Stimulated activated CD8-positive, alpha-beta memory T cell treated with anti-CD3 and anti-CD28 coated beads, Interleukin-4, amount 100 ng/mL, for 1 hour (primary cell): ENCODE measurements at places on chromosomes 4 and X.

- no peak for DNase-seq
Observed at GRCh38 chrX:108558217-108558616, 118.6 kb downstream of the COL4A5 start.

- no peak for DNase-seq
Observed at GRCh38 chr4:153207567-153207966, 3.3 kb downstream of the TRIM2 start.

GRCh38 chr4:141905751-141906150, 269.4 kb downstream of the IL15 start:
- no peak for DNase-seq

DNA sequence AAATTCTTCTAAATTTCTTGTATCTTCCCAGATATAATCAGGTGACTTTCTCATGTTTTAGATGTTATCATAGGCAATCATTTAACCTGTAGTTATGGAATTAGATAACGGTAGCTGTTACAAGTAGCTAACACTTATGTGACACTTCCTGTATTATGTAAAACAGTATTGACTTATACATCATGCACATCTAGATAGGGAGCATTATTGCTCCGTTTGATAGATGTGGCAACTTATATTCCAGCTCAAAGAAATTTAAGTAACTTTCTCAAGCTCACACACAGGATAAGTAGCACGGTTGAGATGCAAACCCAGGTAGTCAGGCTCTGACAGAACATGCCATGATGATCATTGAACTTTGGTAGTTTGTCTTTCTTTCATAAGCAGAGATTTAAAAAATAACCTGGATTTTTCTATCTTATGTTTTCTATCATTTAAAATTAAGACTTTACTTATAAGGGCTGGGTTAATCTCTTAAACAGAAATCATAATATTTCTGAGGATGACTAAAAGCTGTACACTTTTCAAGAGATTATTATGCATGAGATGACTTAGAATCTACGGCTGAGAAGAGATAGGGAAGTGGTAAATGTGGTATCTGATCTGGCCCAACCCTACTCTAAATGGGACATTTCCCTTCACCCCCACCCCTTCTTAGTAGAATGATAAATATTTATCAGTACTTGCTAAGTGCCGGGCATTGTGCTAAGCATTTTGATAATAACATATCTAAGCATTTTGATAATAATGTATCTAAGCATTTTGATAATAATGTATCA, 69.1 kb upstream of the HPGD start:
- no peak for DNase-seq

GRCh38 chrX:39848900-39849299, 248.9 kb downstream of the BCOR start:
- no peak for DNase-seq

- no peak for DNase-seq
Observed at GRCh38 chrX:75746891-75747639, 38.0 kb downstream of the MAGEE2 start.

DNA sequence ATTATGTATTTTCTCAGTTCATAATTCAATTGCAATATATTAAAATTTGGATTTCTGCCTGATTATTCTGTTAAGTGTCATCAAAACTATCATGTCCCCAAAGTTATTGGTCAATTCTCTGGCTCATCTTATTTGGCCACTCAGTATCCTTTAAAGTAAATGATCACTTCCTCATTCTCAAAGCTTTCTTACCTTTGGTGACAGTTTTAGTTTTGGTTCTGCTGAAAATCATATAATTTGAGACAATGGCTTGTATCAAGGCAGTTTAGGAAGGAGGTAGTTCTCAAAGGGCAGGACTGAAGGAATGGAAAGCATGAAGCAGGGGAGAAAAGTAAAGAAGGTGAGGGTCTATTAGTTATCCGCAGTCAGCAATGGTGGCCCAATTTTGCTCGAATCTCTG, 1832.1 kb downstream of the ARAP2 start:
- DNase-seq, result no peak

DNA sequence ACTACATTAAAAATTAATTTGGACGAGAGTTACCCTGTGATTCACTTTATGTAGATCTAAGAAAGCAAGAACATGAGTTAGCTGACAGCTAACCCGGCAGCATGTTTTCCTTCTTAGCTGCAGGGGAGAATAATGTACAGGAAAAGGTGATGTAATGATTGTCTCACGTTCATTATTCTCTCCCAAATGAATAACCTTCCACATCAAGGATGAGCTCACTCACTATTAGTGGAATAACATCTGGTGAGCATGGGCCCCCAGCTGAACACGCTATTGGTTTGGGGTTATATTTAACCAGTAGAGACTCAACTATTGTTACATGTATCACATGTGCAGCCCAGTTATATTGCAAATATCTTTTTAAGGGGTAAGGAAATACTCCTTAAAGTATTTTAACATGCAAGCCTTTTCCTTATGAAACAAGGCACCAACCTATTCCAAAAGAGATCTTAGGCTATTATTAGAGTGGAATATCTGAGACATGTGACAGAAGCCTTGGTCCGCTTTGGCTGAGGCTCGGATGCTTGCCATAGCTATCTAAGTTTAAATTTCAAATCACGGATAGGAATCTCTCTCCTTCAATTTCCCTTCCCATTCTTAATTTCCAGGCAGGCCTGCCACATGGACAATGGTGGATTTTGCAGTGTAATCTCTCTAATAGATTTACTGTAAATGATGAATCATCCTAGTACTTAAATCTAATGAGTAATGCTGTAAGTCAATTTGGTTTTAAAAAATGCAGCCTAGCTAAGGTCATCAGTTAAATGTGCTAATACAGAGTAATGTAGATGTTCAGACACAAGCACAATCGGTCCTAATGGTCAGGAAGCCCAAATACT, 99.0 kb upstream of the OTUD4 start:
- no peak for DNase-seq

- no peak for DNase-seq
Observed at GRCh38 chr4:152594978-152595925, 59.4 kb upstream of the FBXW7 start.

- DNase-seq, result no peak
Observed at GRCh38 chr4:18645351-18645750, 623.8 kb upstream of the LCORL start.

- DNase-seq, result no peak
Observed at GRCh38 chrX:72367516-72367915, 61.8 kb upstream of the CITED1 start.

GRCh38 chr4:113678641-113679040, 82.9 kb downstream of the CAMK2D start:
- DNase-seq, result no peak

DNA sequence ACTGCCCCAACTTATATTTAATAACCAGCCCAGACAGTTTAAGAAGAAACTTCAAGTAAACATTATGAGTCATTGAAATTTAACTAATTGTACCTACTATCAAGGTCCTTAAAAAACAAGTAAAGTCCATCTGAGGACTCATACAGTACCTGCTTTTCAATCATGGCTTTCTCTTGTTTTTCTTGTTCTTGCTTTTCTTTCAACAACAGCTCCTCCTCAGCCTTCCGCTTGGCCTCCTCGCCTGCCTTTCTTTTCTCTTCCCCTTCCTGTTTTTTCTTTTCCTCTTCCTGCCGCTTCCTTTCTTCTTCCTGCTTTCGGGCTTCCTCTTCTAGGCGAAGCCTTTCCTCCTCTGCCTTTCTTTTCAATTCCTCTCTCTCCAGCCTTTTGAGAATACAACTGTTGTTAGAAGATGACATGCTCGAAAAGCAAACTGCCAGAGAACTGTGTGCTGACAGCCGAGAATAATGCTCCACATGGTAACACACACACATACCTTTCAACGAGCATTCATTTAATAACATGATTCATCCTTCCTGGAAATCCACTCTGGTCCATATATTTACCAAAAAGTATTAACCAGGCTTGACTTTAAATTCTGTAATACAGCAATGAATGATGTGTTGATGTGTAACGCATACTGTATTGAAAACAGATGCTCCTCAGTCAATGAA, 25.2 kb upstream of the BCLAF3 start:
- DNase-seq, result no peak

DNA sequence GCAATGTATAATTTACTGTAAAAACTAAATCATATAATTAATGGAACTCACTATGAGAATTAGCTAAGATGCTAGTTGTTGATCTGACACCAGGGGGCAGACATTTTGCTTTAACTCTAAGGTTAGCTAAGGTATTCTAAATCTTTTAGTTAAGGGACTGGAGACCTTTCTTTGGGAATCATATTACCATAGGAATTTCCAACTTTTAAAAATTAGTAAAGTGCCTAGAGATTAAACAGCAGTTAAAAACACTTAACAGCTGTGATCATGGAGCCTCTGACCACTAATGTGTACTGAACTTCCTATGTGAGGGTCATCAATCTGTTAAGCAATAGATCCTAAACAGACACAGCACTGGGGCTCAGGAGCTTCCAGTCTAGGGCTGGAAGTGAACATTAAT, 226.6 kb downstream of the NSUN7 start:
- DNase-seq, result no peak

GRCh38 chr4:24472161-24472510, 112.2 kb downstream of the DHX15 start:
- DNase-seq, result no peak

DNA sequence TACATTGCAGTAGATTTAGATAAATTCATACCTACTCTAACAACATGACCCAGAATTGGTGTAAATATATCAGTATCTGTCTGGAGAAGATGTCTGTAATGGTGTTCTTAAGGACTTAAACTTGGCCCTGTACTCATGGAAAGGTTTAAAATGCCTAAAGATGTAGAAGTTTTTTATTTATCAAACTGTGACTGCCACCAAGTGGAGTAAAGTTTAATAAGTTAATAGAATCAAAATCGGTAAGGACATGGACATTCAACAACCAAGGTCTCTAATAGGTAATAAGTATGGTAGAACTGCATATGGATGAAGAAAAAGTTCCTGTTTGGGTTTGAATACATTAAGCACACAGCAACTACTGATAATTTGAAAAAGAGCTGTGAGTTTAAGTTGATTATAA, 474.0 kb upstream of the NDST3 start:
- DNase-seq, result no peak

DNA sequence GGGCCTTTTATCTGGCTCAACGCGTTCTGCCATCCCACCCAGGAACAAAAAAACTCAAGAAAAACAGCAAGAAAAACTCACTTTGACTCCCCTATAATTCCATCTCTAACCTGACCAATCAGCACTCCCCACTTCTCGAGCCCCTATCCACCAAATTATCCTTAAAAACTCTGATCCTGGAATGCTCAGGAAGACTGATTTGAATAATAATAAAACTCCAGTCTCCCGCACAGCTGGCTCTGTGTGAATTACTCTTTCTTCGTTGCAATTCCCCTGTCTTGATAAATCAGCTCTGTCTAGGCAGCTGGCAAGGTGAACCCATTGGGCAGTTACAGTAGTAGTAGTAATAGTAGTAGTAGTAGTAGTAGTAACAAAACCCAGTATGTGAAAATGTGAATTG, 165.7 kb upstream of the CASK start:
- DNase-seq, result no peak

DNA sequence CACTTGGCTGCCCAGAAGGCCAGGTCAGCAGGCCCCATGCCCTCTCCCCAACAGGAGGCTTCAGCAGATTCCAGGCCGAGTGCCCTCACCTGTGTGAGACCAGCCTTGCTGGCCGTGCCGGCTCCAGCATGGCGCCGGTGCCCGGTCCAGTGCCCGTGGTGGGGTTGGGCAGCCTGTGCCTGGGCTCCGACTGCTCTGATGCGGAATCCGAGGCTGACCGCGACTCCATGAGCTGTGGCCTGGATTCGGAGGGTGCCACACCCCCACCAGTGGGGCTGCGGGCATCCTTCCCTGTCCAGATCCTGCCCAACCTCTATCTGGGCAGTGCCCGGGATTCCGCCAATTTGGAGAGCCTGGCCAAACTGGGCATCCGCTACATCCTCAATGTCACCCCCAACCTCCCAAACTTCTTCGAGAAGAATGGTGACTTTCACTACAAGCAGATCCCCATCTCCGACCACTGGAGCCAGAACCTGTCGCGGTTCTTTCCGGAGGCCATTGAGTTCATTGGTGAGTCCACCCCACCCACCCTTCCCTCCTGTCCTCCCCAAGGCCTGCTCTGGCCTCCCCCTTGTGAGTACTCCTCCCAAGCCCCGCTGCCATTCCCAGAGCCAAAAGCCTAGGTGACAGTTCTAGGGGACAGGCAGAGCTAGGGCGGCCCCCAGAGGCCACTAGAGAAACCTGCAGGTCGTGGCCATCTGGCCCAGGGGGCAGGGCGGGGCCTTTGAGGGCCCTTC, 2.3 kb downstream of the DUSP9 start:
- peak; percentile 3 for DNase-seq

DNA sequence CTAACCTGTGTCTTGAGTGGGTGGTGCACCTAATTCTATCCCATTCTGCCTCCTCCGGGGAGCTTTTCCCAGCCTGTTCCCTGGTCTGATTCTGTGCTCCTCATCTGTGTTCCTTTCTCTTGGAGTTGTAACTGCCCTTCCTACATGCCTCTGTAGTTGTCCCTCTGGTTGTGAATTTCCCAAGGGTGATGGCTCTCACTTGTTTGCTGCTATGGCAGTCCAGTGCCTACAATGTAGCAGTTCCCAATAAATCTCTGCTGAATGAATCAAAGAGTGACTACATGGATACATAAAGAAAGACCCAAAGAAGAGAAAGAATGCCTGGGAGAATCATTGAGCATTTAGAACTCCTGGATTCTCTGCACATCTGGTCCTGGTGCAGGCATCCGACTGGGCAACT, 141.6 kb downstream of the HS3ST1 start:
- DNase-seq, result no peak

- DNase-seq, result no peak
Observed at GRCh38 chr4:153419029-153419428, 47.1 kb upstream of the TMEM131L start.

GRCh38 chr4:124262211-124263179, 450.0 kb downstream of the ANKRD50 start:
- no peak for DNase-seq

GRCh38 chrX:108439426-108439942, at the start of gene COL4A5:
Gene COL4A5, plus strand, starts transcription at chrX:108439838. Its CDS starts 288 bp downstream, at chrX:108440126.
- no peak for DNase-seq

GRCh38 chr4:115145393-115146160, 32.2 kb upstream of the NDST4 start:
- DNase-seq, result no peak

DNA sequence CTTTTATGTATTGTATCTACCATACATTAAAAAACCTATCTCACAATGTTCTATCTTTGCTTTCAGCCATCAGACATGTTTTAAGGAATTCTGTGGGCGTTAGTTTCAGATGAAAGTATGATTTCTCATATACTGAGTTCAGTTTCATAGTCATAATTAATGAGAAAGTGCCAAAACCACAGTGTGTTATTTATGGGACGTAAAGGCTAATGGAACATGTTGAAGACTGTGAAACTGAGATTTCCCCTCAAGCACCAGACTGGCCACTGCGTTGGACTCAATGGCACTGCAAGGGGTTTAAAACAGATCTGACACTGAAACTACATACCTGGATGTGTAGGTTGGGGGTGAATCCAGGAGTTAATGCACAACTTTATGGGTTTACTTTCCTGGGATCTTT, 32.0 kb downstream of the F8 start:
- no peak for DNase-seq

GRCh38 chr4:153485860-153486259, 19.7 kb downstream of the TMEM131L start:
- DNase-seq, result no peak

DNA sequence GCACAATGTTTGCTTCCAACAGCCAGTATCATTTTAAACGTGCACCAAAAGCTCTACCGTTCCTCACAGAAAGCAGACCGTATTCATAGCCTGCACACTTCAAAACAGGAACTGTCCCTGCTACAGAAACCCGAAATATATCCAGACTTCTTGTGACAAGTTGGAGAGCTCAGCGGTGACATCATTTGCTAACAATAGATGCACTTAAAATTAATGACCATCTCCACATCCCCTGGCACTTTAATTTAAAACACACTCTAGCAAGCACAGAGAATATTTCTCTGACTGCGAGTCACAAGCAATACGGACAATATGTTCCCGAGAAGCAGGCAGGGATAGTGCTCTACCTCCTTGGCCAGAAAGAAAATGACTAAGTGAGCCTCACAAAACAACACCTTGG, 2.5 kb downstream of the NYX start:
- DNase-seq, result no peak
